ENCODE measurements at places on chromosomes 13 and 19. TPM values are rescaled to one million over a fixed set of nuclear protein-coding genes. Genes with fewer than 3 reads are reported as not detected.
A peak's percentile ranks its signal among the peaks of the same experiment; 100 is the strongest.

DNA sequence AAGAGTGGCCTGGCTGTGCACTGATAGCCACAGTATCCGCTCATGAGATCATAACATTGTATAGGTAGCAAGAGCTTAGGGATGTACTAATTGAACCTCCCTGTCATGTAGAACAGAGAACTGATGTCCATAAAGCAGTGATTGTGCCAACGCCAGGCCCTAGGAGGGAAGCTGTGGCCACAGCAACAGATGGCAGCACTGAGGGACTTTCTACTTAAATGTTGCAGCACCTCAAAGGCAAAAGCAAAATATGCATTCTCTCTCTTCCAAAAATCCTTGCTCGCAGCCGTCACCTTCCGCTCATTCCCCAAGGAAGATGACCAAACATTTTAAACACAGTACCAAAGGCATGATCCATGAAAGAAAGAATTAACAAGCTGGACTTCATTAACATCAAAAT is 32.3 kb downstream of the COL4A1 start:
- DNase-seq: peak; percentile 67

DNA sequence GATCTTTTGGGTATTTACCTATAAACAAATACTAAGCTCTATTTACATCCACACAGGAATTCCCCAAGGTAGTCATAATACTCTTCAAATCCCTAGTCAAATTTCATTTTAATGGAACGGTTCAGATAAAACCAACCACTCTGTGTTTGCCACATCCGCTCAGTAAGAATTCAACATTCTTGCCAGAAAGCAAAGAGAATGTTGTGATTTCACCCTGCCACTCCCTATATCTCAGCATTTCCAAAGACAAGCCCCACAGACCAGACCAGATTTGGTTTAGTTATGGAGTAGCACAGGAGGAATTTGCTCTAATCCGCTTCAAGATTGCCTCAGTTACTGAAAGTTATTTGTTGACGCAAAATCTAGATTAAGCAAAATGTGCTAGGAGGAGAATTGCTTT is 105.6 kb upstream of the SERP2 start:
- no peak for DNase-seq

DNA sequence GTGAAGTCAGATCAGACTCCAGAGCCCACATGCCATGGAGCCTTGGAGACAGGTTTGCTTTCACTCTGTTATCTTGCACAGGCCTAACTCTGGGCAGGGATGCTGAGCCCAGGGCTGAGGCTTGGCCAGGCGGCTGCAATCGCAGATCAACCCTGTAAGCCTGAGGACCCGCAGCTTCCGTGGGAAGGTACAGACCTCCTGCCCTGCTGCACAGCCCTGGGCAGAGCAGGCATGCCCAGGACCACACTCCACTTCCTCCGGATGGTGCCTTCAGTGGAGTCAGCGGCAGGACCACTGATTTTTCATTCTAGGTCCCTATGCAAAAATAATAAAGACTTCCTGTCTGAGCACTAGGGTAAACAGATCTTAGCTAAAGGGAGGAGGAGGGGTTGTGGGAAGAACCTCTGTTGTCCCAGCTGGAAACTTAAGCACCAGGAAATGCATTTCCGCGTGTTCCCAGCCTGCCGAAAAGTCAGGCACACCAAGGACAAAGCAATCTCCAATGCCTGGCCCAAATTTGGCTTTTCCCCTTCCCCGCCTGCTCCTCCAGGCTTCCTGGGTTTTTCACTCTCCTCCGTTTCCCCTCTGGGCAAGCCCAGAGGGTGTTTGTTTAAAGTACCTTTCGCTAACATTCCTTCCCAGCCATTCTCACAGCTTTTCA is 87.3 kb downstream of the KCTD15 start:
- no peak for DNase-seq

GRCh38 chr19:1327125-1327524 is 41.5 kb downstream of the EFNA2 start:
- no peak for DNase-seq

ELSPBP1 gene
- total RNA-seq: not detected

GRCh38 chr13:113938716-113939115 is 35.2 kb downstream of the C13orf46 start:
- DNase-seq: no peak

GRCh38 chr19:46460981-46461380 is 10.4 kb downstream of the PNMA8A start:
- no peak for DNase-seq

GRCh38 chr19:28394725-28395124 is 818.2 kb downstream of the UQCRFS1 start:
- no peak for DNase-seq

GRCh38 chr13:41613984-41614661 is 156.8 kb downstream of the RGCC start:
- peak; percentile 67 for DNase-seq

FGF22 gene
- 0.35 TPM for total RNA-seq

- DNase-seq: no peak
Observed at GRCh38 chr13:38767506-38768265, 80.8 kb downstream of the FREM2 start.

ZNF625 gene
- 3.2 TPM for total RNA-seq

GRCh38 chr13:27425158-27425917 is 919 bp downstream of the GTF3A start:
- no peak for DNase-seq

- peak; percentile 59 for DNase-seq
Observed at GRCh38 chr13:113902986-113903775, 39.3 kb upstream of the GAS6 start.

GPR4 gene
- total RNA-seq: 12.1 TPM

GRCh38 chr19:13887018-13887436 is 10.1 kb downstream of the NANOS3 start:
- no peak for DNase-seq

Measured in right atrium auricular region (tissue), 2 donors.